ENCODE measurements at places on chromosomes 11 and 22.

GRCh38 chr22:22995166-22995565 is 75.2 kb upstream of the GNAZ start:
- DNase-seq, result no peak

DNA sequence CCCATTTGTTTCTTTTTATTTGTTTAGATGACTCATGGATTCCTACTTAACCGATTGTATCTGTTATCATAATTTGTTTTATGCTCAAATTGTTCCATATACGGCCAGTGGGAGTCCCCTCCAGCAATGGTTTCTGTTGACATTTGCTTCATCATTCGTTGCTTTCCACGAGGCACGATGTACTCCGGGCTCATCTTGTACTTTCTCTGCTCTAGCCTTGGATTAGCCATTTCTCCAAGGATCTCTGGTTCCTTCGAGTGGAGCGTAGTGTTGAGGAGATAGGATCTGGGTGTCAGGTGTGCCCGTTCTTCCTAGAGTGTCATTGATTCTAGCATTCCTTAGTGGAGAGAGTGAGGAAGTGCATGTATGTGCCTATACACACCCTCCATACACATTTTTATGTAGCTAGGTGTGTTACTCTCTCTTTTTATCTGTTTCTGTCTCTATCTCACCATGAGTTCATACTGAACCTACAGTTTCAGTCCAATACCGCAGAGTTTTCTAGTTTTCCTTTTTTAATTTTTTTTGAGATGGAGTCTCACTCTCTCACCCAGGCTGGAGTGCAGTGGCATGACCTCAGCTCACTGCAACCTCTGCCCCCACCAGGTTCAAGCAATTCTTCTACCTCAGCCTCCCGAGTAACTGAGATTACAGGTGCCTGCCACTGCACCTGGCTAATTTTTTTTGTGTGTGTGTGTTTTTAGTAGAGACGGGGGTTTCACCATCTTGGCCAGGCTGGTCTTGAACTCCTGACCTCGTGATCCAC is 31.4 kb downstream of the TECTA start:
- DNase-seq, result no peak

- no peak for DNase-seq
These were observed 866.8 kb upstream of the TENM4 start for GRCh38 chr11:80307676-80308075.

DNA sequence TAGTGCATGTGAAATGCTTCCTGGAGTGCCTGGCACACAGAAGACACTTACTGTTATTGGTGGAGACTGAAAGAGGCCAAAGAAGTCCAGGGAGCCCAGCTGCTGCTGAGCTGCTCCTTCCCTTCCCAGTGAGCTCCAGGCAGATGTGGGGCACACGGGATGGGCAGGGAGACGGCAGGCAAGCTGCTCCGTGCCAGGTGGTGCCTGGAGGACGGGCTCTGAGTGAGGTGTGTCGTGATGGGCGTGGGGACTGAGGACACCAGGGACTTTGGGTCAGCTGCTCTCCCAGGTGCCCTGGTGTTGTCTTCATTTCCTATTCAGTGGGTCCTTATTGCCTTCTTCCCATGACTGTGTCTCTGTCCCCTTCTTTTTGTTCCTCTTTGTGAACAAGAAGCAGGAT is 19.5 kb downstream of the TAB1 start:
- no peak for DNase-seq

DNA sequence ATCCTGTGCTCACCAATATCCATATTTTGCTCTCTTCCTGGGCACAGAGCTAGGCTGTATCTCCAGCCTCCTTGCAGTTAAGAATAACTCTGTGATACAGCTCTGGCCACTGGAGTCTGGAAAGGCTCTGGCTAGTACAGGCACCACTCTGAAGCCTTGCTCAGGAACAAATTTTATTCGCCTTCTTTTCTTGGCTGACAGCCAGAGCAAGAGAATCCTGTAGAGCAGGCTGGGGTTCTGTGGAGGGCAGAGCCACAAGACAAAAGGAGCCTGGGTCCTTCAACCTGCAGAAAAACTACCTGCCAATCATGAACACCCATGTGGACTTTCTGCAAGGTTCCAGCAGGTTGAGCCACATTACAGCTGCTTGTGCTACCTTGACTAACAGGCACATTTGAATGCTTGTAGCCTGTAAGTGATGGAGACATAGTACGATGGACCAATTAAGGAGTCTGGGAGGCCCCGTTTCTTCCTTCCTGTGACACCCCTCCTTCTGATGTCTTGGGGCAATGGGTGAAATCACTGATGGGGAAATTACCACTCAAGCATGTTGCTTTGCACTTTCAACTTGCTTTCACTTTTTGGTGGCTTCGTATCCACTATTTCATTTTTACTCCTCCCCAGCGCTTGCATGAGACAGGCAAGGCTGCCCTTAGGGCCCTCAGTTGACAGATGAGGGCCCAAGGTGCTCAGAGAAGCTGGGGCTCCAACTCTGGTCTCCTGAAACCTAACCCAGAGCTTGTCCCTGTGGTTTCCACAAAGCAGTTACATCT is 267.2 kb upstream of the SYN3 start:
- DNase-seq, result no peak

DNA sequence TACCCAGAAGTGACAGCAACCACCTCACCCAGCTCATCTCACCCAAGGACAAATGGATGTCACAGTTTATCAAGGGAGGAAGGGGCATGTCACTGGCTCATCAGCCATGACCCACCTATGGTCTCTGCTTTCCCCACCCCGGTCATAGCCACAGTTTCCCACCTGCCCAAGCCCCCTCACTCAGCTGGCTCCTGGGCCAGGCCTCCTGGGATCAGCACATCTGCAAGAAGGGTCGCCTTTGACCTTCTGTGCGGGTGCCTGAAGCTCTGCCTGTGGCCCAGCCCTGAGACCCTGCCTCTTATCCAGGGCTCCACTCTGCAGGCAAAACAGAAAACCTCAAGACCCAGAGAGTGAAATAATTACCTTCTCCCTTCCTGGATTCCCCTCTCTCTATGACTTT is 236.4 kb downstream of the BUD13 start:
- no peak for DNase-seq

DNA sequence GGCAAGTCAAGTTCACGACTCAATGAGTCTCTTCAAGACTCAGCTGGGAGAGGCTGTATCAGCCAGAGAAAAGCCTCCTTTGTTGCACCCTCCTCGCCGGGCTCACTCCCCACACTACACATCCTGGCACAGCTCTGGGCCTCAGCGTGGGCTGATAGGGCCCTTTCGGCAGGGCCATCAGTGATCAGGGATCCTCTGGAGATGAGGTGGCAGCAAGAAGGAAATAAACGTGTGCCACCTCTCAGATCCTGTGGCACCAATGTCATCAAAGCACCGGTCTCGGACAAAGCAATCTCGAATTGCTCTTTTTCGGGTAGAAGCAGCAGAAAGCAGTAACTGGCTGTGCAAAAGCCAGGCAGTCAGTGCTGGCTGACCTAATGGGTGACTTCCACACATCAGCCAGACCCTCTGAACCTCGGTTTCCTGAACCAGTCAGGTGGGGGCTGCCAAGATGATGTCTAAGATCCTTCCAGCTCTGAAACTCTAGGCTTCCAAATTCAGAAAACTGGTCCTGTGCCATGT is 2.1 kb downstream of the EHD1 start:
- DNase-seq, result no peak

GRCh38 chr11:117546431-117547194 is 219.0 kb downstream of the CEP164 start:
- DNase-seq, result no peak

- DNase-seq, result no peak
These were observed 2.6 kb upstream of the NUDT8 start for GRCh38 chr11:67632175-67632981.

- no peak for DNase-seq
These were observed 67.2 kb upstream of the BMAL1 start for GRCh38 chr11:13210424-13210823.

DNA sequence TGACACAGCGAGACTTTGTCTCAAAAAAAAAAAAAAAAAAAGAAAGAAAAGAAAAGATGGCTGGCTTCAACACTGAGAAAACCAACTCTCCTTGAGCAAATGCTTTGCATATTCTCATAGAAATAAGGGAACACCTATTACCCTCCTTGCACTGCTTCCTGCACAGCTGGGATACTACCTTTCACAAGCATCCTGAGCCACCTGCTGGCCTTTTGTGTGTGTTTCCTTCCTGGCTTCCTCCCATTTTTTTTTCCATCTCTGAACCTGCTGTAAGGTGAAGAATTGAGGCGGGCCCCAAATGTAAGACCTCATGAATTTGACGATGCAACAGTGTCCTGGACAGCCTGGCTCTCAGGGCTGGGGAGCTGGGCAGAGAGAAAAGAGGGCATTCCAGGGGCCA is 1.9 kb upstream of the RFPL3 start:
- DNase-seq, result no peak

GRCh38 chr11:27907530-27907929 is 200.4 kb downstream of the KIF18A start:
- no peak for DNase-seq

DNA sequence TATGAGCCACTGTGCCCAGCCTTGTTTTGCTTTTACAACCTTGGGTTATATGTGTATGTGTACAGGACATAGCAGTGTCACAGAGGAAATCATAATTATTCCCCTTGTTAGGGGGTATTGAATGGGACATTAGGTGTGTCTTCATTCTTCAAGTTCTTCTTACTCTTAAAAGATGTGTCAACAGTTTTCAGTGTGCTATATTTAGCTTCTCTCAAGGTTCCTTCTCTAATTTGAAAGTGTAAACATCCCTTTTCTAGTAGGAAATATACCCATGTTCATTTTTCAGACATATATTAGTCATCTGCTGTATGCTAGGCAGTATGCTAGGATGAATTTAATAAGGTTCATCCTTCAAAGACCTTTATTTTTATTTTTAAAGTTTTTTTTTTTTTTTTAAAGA is 17.1 kb downstream of the PCF11 start:
- no peak for DNase-seq

- no peak for DNase-seq
These were observed 3.3 kb downstream of the ADORA2A start for GRCh38 chr22:24430431-24431308.
